T-helper 1 cell treated with Interleukin-12 subunit alpha and Interleukin-12 subunit beta and Interleukin-4 antibody, amounts not matched to agents 30 ng/mL and 1 ng/mL, for 36 hours (primary cell): ENCODE measurements at places on chromosomes 7 and 10. TPM values are rescaled to one million over a fixed set of nuclear protein-coding genes. Genes with fewer than 3 reads are reported as not detected.

RGS10 gene
- total RNA-seq = 116 and 125 TPM in 2 replicates

ANKRD30A gene
- not detected in 2 replicates for total RNA-seq

CYP26C1 gene
- total RNA-seq = 0.05 TPM in 1 of 2 replicates, not detected in the other

SLC26A4 gene
- 17.4 and 17.8 TPM in 2 replicates for total RNA-seq

CADPS2 gene
- not detected in 2 replicates for total RNA-seq

MMP21 gene
- 0.24 and 0.27 TPM in 2 replicates for total RNA-seq

PCLO gene
- total RNA-seq = not detected in 2 replicates

WEE2 gene
- 0.12 and 0.15 TPM in 2 replicates for total RNA-seq

TEX47 gene
- not detected in 2 replicates for total RNA-seq

REEP3 gene
- total RNA-seq = 20.5 and 23.9 TPM in 2 replicates

MYH16 gene
- total RNA-seq = not detected in 2 replicates

FAM221A gene
- total RNA-seq = 4.2 and 6.5 TPM in 2 replicates

CNPY4 gene
- 37.0 and 39.5 TPM in 2 replicates for total RNA-seq

VSTM4 gene
- total RNA-seq = 0.07 and 0.10 TPM in 2 replicates

PBLD gene
- 1.7 and 2.3 TPM in 2 replicates for total RNA-seq

CFAP70 gene
- total RNA-seq = 0.44 and 0.49 TPM in 2 replicates

ECHS1 gene
- 37.6 and 40.4 TPM in 2 replicates for total RNA-seq

CYP3A4 gene
- total RNA-seq = not detected in 2 replicates

NUDT1 gene
- 71.2 and 72.1 TPM in 2 replicates for total RNA-seq

PTPN20 gene
- total RNA-seq = 0.20 and 0.41 TPM in 2 replicates

MORN4 gene
- 1.1 and 1.3 TPM in 2 replicates for total RNA-seq

SFTPA2 gene
- not detected in 2 replicates for total RNA-seq

OR2A12 gene
- not detected in 2 replicates for total RNA-seq

SAMD9L gene
- total RNA-seq = 162 and 163 TPM in 2 replicates

ELFN1 gene
- total RNA-seq = 0.10 and 0.17 TPM in 2 replicates

TMEM184A gene
- not detected in 2 replicates for total RNA-seq

ASB15 gene
- not detected in 2 replicates for total RNA-seq

TCAF2 gene
- total RNA-seq = 28.7 and 31.2 TPM in 2 replicates

NAT16 gene
- not detected in 2 replicates for total RNA-seq

LYZL1 gene
- not detected in 2 replicates for total RNA-seq

DNTT gene
- total RNA-seq = not detected in 2 replicates

UTF1 gene
- not detected in 2 replicates for total RNA-seq

AGMO gene
- total RNA-seq = not detected in 2 replicates

SLC18A3 gene
- total RNA-seq = not detected in 2 replicates

TAS2R38 gene
- total RNA-seq = not detected in 2 replicates
